ENCODE measurements at places on chromosomes 6 and 20.

- no peak for DNase-seq
Observed at GRCh38 chr6:254016-254415, 38.3 kb upstream of the DUSP22 start.

DNA sequence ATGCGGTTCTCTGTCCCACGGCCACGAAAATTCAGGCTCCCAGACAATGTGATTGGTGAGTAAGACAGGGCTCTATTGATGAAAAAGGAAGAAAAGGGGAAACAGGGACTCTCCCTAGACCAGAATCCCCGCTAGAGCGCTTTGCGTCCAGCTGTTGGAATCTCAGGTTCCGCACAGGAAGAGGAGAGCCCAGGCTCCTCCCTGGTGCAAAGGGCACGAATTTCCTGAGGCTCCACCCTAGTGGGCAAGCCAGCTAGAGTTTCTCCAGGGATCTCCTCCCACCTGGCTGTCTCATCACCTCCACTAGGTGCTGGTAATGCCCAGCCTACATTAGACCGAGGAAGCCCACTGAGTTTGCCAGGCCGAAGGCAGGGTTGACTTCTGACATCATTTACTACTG lies 135.9 kb upstream of the SOX4 start:
- DNase-seq = no peak

DNA sequence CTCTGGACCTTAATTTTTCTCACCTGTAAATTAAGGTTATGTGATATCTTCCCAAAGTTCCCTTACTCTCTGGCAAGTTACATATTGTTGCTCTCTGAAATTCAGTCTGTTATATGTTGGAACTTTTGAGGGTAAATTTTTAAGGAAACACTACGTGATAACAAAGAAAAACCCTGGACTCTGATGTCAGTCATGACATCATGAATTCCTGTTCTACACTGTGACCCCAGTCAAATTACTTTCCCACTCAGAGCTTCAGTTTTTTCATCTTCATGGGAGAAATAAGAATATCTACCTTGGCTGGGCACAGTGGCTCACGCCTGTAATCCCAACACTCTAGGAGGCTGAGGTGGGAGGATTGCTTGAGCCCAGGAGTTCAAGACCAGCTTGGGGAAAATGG lies 164.6 kb upstream of the RALGAPA2 start:
- DNase-seq = no peak

GRCh38 chr20:9978397-9979004 lies 56.3 kb upstream of the ANKEF1 start:
- peak; percentile 83 for DNase-seq

GRCh38 chr20:48723308-48724264 lies 104.2 kb downstream of the PREX1 start:
- DNase-seq = no peak

GRCh38 chr6:12749531-12750379 lies 33.2 kb downstream of the PHACTR1 start:
- DNase-seq = no peak

DNA sequence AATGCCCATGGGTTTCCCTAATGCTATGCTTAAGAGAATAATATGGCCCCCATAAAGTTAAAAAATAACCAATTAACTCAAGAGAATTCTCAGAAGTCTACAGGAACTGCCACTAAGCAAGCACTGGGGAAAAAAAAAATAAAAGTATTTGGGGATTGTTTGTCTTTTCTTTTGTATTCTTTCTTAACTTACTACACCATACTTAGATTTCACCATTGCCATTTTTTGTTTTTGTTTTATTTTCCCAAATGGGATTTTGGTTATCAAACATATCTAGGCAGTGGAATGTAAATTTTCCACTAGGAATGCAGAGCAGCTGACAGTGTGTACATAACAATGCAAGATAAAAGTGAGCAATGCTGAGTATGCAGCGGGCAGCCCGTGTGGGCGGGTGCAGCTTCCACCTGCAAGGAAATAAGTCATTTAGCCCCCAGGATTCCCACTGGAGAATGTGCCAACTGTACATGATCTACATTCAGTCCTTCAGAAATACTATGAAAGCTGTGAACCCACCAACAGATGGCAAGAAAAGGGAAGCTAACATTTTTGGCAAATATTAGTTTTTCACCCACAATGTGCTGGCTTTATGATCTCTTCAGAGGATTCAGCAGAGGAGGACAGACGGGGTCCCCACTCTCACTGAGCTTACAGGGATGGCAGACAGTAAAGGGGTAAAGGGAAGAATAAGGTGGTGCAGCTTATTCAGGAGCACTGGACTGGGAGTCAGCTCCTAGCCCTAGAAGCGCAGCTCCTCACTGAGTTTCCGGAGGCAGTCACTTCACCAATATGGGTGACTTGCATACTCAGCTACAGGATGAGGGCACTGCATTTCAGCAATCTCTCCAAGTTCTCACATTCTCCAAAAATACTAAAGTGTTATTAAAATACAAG lies 44.4 kb downstream of the DCDC2 start:
- DNase-seq = no peak

- no peak for DNase-seq
Observed at GRCh38 chr6:139474145-139475108, 100.0 kb upstream of the CITED2 start.

- DNase-seq = no peak
Observed at GRCh38 chr6:166691746-166692145, 64.7 kb upstream of the RPS6KA2 start.

GRCh38 chr20:36591854-36592641 lies 13.5 kb upstream of the RAB5IF start:
- DNase-seq = no peak

DNA sequence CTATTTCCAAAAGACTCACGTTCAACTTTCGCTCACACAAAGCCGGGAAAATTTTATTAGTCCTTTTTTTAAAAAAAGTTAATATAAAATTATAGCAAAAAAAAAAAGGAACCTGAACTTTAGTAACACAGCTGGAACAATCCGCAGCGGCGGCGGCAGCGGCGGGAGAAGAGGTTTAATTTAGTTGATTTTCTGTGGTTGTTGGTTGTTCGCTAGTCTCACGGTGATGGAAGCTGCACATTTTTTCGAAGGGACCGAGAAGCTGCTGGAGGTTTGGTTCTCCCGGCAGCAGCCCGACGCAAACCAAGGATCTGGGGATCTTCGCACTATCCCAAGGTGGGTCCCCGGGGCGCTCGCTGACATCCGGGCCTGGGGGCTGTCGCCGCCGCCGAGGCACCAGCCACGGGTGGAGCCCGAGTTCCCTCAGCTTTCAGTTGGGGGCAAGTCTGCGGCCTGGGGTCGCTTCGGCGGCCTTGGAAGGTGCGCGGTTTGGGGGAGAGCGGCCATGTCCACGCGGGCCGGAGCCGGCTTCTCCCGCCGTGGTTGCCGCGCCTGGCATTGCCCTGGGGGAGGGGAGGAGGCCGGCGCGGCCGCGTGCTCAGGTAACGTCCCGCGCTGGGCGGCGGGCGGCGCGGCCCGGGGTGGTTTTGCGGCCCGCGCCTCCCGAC lies 429 bp downstream of the AMD1 start:
- DNase-seq = no peak

DNA sequence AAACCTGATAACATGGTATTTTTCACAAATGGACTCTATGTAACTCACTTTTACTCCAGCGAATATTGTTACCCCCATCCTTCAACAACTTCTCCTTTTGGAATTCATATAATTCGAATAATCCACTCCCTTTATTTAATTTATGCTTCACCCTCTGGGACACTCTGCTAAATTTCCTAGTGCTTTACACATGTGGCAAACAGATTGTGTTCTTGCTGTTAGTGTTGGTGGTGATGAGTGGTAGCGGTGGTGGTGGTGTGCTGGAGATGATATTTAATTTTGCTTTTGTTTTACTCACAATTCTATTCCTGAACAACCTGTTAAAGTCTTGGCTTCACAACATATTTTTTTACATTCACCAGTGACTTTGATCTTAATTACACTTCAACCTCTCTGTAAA lies 32.8 kb downstream of the HTR1B start:
- DNase-seq = no peak

DNA sequence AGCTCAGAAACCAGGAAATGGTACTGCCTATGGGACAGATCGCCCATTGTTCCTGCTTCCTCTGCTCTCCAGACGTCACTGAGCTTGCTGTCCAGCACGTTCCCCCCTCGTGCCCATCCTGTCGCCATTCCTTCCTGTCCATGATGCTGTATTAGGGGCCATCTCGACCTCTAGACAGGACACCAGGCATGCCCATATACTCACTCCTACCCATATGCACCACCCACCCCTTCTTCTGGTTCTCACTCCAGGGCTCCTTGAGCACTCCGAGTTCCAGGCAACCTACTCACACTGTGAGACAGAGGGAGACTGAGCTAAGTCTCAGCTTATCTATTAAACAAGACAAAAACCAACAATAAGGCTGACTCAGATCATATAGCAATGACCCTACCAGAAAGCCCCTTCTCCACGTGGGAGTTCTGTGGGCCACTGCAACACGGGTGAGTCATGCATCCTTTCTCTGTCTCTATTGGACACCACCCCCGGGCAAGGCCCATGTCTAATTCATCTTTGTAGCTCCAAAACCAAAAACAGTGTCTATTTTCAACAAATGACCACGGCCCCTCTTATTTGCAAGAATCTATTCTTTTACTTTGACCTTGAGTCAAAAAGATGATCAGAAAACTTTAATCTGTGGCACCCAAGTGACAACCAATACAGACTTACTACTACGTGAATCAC lies 65.7 kb downstream of the PSMG4 start:
- peak; percentile 71 for DNase-seq

DNA sequence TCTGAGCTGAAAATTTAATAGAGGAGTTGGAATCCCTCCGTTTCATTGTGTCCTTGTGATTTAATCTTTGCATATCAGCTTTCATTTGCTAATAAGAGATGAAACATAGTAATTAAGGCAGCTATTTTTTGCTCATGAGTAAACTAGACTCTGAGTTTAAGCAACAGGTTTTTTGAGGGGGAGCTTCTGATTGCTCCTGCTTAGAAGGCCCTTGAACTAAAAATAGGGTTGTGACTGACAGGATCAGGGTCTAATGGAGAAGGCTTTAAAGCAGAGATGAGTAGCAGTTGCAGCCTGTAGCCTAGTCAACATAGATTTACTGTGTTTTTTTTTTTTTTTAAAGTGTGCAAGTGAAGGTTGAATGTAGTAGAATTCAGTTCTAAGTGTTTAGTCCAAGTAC lies 17.4 kb downstream of the HSF2 start:
- DNase-seq = no peak

GRCh38 chr6:156383059-156383458 lies 394.1 kb upstream of the ARID1B start:
- DNase-seq = no peak

GRCh38 chr6:5315881-5316280 lies 54.6 kb downstream of the FARS2 start:
- DNase-seq = no peak

DNA sequence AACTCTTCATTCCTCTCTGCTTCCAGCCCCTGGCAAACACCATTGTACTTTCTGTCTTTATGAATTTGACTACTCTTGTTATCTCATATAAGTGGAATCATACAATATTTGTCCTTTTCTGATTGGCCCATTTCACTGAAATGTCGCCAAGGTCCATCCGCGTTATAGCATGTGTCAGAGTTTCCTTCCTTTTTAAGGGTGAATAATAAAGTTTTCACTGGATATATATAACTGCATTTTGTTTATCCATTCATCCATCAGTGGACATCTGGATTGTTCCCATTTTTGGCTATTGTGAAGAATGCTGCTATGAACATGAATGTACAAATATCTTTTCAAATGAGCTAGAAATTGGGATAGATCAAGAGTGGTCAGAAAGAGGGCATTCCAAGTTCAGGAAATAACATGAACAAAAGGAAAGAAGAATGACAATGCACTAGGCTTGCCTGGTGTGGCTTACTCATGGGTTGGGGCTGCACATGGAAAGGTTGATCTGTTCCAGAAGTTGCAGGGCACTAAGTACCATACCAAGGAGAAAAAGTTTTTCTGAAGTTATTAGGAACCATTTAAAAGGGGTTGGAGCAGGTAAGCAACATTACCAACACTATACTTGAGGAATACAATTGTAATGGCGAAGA lies 10.0 kb upstream of the L3MBTL3 start:
- no peak for DNase-seq

GRCh38 chr6:12064131-12064530 lies 52.0 kb downstream of the HIVEP1 start:
- DNase-seq = no peak

- no peak for DNase-seq
Observed at GRCh38 chr6:72595812-72596211, 26.1 kb upstream of the KCNQ5 start.

GRCh38 chr6:45447716-45448115 lies 70.0 kb upstream of the SUPT3H start:
- DNase-seq = no peak

DNA sequence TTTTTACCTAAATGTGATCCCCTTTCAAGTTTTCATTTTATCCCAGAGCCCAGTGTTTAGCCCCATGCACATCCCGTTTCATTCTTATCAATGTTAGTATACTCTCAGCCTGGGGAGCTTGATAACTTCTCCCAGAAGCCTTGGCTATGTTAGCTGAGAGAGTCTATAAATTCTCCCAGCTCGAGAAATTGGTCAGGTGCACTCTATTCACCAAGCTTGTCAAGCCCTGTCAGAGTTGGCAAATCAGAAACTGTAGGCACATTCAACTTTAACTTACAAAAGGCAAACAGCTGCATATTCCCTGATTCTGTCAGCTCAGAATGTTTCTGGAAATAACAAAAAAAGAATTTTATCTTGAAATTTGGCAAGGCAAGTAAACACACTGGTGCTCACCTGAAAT lies 62.2 kb upstream of the IMPG1 start:
- DNase-seq = no peak

GRCh38 chr6:13484138-13484708 lies 3.2 kb downstream of the GFOD1 start:
- DNase-seq = no peak

DNA sequence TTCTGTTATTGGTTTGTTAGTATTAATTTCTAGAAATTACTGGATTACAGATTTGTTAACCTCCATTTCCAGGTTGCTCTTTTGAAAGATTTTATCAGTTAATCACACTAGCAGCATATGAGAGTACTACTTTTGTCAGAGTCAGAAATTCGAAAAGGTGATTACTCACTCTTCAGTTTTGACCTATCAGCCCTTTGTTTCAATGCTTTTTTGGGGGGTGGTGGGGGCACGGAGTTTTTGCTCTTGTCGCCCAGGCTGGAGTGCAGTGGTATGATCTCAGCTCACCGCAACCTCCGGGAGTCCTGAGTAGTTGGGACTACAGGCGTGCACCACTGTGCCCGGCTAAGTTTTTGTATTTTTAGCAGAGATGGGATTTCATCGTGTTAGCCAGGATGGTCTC lies 149.2 kb downstream of the JARID2 start:
- DNase-seq = no peak
